Colonic mucosa (tissue), 4 donors: ENCODE measurements at places on chromosomes 16 and 17.
A peak's percentile ranks its signal among the peaks of the same experiment; 100 is the strongest.

- DNase-seq: no peak
Measured at GRCh38 chr17:44940317-44940716, 7.3 kb downstream of the KIF18B start.

- no peak for DNase-seq
Measured at GRCh38 chr16:74372953-74373846, 2.9 kb upstream of the NPIPB15 start.

GRCh38 chr17:82489117-82489516 lies 30.4 kb upstream of the FOXK2 start:
- DNase-seq: no peak

GRCh38 chr17:44362949-44363612 lies 572 bp downstream of the FAM171A2 start:
- DNase-seq: no peak

- peak; percentile 80 for DNase-seq
Measured at GRCh38 chr17:65074778-65075250, 18.3 kb upstream of the GNA13 start.

DNA sequence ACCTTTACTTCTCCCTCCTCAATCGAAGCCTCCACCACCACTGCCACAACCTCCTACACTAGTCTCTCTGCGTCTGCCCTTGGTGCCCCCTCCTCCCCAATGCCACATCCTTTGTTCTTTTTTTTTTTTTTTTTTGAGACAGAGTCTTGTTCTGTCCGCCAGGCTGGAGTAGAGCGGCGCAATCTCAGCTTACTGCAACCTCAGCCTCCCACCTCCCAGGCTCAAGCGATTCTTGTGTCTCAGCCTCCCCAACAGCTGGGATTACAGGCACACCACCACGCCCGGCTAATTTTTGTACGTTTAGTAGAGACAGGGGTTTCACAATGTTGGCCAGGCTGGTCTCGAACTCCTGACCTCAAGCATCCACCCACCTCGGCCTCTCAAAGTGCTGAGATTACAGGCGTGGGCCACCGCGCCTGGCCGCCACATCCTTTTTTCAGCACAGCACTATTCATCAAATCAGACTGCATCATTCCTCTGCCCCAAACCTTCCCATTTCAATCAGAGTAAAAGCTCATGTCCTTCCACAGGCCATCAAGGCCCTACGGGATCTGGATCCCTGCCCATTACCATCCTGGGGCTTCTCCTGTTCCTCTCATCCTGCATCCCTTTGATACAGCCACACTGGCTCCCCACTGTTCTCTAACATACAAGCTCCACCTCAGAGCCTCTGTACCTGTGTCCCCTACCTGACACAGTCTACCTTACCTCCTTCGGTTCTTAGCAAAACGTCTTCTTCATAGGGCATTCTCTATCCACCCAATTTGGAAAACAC lies 2.0 kb downstream of the KLHL11 start:
- no peak for DNase-seq

DNA sequence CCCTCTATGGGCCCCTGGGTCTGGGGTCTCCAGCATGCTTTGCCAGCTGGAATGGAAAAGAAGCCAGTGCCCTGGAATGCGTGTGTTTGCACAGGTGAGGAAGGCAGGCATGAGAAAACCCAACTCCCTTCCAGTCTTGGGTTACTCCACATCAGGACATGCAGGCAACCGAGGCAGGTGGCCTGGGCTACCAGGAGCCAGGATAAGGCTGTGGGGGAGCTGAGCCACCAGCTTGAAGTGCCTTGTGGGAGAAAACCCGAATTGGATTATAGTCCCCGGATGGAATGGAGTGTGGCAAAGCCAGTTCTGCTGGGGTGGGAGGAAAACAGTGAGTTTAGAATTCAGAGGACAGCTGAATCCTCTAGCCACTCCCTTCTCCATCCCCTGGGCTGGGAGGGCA lies 7.2 kb downstream of the SRCIN1 start:
- peak; percentile 75 for DNase-seq

DNA sequence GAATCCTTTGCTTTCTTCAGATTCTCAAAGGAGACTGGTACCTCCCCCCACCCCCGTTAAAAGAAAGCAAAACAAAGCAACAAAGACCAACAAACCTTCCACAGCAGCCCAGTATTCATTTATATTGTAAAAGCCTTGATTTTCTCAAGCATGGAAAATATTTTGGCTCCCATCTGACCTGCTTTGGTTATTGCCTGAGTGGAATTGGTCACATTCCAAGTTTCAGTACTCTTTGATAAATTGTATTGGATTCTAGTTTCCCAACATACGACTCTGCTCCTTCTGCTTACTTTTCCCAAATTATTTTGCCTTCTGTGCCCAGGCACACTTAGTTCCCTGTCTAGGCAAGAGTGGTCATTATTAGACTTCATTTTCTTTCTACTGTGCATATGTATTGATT lies 1.3 kb downstream of the ABCC11 start:
- DNase-seq: no peak

DNA sequence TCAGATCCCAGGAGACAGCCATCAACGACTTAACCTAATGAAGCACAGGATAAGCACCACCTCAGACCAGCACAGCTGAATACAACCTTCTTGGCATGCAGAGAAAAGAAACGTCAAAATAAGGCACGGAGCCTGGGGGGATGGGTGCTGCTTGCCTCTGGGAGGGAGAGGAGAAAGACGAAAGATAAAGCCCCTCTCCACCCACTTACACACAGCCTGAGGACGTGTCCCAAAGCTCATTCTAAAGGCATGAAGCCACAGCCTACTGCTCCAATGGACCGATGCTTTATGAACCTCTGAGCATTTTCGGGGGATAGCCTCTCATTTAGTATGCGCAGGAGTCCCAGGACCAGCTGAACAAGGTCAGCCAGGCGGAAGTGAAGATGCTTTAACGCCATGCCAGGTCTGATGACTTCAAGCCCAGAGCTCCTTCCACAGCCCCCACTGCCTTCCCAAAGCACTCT lies 31.1 kb downstream of the ST3GAL2 start:
- no peak for DNase-seq

GRCh38 chr17:44095647-44096496 lies 25.3 kb downstream of the G6PC3 start:
- DNase-seq: peak; percentile 81

GRCh38 chr17:77125432-77125901 lies 15.3 kb upstream of the SEC14L1 start:
- DNase-seq: no peak

- DNase-seq: no peak
Measured at GRCh38 chr16:11698271-11698689, 30.0 kb downstream of the SNN start.

GRCh38 chr17:4998027-4998731 lies 429 bp downstream of the KIF1C start:
- DNase-seq: peak; percentile 53

- DNase-seq: peak; percentile 90
Measured at GRCh38 chr17:15341385-15341849, at the start of gene TEKT3. Gene TEKT3 (minus strand): TSS chr17:15341597. CDS start chr17:15331585, 10,012 bp downstream.

GRCh38 chr16:86494039-86494564 lies 16.2 kb upstream of the FOXF1 start:
- no peak for DNase-seq

DNA sequence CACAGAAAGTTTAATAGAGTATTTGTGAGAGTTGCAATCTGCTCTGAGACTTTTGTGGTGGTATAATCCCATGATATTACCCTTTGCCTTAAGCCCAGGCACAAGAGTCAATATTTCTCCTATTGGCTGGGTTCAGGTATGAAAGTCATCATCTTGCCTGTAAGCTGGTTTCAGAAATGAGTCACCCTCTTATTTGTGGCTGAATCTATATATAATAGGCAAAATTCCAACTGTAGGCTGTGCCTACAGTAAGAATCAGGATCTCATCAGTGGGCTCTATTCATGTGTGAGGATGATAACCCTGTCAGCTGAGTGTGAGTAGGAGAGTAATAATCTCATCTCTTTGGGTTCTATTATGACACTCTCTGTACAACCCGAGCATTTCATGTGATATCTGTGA lies 2103.1 kb downstream of the TP53TG3F start:
- no peak for DNase-seq

DNA sequence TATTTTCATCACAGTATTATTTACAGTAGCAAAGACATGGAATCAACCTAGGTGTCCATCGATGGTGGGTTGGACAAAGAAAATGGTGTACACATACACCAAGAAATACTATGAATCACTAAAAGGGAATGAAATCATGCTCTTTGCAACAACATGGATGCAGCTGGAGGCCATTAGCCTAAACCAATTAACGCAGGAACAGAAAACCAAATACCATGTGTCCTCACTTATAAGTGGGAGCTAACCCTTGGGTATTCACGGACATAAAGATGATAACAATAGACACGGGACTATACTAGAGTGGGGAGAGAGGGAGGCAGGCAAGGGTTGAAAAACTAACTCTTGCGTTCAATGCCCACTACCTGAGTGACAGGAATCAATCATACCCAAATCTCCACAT lies 41.0 kb downstream of the MRPS23 start:
- DNase-seq: no peak

GRCh38 chr17:29449865-29450671 lies 59.9 kb downstream of the TAOK1 start:
- no peak for DNase-seq

DNA sequence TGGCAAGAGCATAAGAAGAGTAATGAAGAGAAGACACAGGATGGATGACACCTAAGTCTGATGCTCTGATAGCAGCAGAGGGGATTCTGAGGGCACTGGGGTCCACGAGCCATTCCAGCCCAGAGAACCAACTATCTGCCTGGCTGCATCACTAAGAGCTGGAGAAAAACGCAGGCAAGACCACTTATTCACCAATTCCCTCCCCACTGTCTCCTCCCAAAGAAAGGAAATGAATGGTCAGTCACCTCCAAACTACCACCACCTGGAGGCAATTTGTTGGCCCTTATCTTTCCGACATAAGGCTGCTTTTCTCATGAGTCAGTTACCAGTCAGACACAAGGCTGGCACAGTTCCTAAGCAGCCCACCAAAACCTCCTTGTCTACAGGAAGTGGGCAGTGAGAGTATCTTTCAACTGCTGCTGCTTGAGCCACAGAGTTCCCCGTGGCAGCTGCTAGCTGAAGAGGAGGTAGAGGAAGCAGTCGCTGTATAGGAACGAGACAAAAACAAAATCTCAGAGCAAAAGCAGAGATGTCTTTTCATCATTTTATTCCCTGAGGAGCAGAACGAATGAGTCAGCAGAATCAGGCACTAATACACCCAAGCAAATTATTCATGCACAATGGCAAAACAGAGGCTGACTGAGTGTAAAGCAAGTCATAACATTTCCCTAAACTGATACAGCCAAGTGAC lies 111.1 kb downstream of the SMG6 start:
- DNase-seq: no peak

DNA sequence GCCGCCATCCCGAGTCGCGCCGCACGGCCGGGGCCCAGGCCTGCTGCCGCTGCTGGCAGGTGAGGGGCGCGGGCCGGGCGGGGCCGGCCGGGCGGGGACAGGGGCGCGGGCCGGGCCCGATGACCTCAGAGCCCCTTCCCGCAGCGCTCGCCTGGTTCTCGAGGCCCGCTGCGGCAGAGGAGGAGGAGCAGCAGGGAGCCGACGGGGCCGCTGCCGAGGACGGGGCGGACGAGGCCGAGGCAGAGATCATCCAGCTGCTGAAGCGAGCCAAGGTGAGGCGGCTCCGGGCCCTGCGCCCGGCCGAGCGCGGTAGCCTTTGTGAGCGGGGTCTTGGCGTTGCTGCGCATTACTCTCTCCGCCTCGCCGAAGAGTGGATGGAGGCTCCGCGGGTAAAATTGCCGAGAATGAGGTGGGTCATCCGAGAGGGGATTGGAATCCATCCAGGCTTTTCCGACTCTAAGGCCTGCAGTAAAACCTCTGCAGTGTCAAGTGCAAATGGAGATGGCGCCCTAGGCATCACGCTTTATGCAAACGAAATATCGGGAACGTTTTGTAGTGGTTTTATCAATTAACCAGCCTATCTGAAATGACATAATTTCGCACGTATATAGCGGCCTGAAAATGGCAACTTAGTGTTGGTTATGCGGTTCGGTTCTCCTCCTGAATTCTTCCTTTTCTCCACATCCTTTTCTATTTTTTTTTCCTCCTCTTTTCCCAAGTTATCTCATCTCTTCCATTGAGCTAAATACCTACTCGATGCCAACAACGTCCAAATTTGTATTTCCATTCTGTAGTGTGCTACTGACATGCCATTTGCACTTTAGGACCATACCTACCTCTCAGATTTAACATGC lies 577 bp downstream of the TTC19 start:
- no peak for DNase-seq

- DNase-seq: no peak
Measured at GRCh38 chr16:20249211-20249610, 78.1 kb downstream of the GP2 start.

- DNase-seq: no peak
Measured at GRCh38 chr16:48818257-48818656, 208.3 kb upstream of the N4BP1 start.

GRCh38 chr17:7782240-7782639 lies 51.8 kb upstream of the KDM6B start:
- no peak for DNase-seq

- no peak for DNase-seq
Measured at GRCh38 chr17:66549731-66550207, 247.4 kb downstream of the PRKCA start.

- DNase-seq: peak; percentile 46
Measured at GRCh38 chr16:9258423-9259051, 167.1 kb downstream of the HAPSTR1 start.

GRCh38 chr16:4846503-4846900 lies 586 bp downstream of the GLYR1 start:
- DNase-seq: peak; percentile 79

DNA sequence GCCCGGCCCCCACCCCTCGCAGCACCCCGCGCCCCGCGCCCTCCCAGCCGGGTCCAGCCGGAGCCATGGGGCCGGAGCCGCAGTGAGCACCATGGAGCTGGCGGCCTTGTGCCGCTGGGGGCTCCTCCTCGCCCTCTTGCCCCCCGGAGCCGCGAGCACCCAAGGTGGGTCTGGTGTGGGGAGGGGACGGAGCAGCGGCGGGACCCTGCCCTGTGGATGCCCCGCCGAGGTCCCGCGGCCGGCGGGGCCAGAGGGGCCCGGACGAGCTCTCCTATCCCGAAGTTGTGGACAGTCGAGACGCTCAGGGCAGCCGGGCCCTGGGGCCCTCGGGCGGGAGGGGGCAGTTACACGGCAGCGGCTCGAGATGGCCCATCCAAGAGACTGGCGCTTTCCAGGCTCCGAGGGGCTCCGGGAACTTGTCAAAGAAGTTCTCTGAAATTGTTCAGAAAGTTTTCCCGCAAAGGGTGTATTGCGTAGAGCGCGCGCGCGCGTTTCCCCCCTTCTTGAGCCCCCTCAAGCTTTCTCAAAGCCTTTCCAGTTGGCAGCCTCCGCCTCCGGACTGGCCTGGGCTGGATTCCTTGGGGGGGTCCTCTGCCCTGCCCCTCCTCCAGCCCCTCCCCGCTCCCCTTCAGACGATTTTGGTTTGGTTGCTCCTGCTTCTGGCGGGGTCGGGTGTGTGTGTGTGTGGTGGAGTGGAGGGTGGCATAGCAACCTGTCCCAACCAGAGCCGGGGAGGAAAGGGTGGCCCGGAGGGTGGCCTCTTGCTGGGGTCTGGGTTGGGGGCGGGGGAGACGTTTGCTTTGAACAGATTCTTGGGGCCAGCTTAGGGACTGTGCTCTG lies 504 bp downstream of the ERBB2 start:
- DNase-seq: no peak

GRCh38 chr16:70495425-70496182 lies 27.8 kb downstream of the COG4 start:
- no peak for DNase-seq
